ENCODE measurements at places on chromosomes 5 and 9. TPM values are rescaled to one million over a fixed set of nuclear protein-coding genes. Genes with fewer than 3 reads are reported as not detected.

- peak; percentile 21 for DNase-seq
These were observed 3.0 kb upstream of the MXD3 start for GRCh38 chr5:177314376-177315342.

GRCh38 chr9:134385915-134386314 is 59.7 kb downstream of the RXRA start:
- no peak for DNase-seq

The MORN5 gene
- not detected for polyA plus RNA-seq

The ALG2 gene
- 17.2 TPM for polyA plus RNA-seq

DNA sequence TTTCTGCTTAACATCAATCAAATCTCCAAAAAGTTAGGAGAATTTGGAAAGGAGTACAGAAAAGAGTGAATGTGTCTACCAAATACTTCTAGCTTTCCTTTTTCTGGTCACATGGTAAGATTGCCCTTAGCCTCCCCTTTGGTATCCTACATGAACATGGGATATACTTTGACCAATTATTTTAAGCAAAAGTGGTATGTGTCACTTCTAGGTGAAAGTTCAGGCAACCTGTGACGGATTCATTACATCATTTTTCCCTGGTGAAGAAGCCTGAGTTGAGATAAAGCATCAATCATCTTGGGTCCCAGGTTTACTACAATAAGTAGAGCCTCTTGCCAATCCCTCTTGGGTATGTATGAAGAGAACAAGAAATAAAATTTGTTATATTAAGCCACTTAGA is 419.2 kb downstream of the PDE4D start:
- no peak for DNase-seq

GRCh38 chr5:58940446-58940845 is 357.6 kb downstream of the RAB3C start:
- DNase-seq = no peak

The PCDHB12 gene
- 0.58 TPM for polyA plus RNA-seq

DNA sequence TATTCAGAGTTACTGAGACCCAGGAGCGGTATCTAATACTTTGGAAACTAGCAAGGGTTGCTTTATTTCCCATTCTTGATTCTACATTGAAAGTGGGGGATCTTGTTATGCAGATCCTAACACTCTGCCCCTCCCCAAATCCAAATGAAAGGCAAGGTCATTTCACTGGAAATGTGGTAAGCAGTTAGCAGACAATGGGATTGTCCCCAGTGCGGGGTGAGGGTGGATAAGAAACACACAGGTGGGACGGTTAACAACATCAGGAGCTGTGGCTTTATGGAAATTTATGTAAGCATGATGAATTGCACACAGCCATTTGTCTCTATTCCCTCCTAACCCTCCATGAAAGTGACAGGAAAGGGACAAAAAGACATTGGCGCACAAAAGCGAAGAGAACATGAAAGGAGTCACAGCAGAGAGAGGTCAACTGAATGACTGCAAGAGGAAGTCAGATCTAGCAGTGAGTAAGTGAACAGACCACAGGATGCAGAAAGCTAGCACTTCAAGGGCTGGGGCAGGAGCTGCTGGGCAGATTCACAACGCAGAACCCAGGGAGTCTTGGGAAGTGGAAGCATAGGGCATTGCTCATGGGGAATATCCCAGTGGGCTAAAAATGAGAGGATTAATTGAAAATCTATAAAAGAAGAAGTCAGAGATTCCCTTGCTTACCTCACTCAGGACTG is 184.4 kb downstream of the HSD17B3 start:
- DNase-seq = no peak

- peak; percentile 40 for DNase-seq
These were observed 94.4 kb upstream of the ITGA1 start for GRCh38 chr5:52693280-52693679.

GRCh38 chr9:130137641-130138081 is 34.5 kb upstream of the NCS1 start:
- DNase-seq = no peak

DNA sequence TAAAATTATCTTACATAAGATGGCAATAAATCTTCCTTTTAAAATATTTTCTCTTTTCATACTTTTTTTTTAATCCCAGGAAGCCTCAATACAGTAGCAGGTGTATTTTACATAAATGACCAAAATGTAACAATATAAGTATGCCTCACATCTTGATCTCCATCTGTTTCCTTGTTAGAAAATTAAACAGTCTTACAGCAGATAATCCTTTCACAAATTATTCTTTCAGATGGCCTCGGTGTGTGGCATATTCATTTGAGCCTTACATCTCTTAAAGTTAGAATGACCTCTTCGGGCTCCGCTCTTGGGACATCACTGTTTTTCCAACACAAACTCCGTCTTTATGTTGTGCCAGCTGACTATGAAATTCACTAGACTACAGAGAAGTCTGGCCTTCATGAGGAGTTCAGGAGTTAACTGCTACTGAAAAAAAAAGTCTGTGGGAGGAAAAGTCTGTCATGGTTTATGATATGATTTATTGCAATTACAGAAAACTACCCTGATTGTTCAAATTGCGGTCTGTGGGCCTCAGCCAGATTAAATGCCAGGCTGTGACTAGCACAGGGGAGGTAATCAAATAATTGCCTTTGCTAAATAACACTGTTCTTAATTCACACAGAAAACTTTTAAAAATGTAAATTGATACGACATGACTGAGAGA is 292.9 kb upstream of the PUM3 start:
- no peak for DNase-seq

- no peak for DNase-seq
These were observed 220.0 kb downstream of the PDE4D start for GRCh38 chr5:59673438-59674058.

The ANKRD18A gene
- 2.2 TPM for polyA plus RNA-seq

The TRPM3 gene
- 0.11 TPM for polyA plus RNA-seq

The TJP2 gene
- 29.5 TPM for polyA plus RNA-seq

DNA sequence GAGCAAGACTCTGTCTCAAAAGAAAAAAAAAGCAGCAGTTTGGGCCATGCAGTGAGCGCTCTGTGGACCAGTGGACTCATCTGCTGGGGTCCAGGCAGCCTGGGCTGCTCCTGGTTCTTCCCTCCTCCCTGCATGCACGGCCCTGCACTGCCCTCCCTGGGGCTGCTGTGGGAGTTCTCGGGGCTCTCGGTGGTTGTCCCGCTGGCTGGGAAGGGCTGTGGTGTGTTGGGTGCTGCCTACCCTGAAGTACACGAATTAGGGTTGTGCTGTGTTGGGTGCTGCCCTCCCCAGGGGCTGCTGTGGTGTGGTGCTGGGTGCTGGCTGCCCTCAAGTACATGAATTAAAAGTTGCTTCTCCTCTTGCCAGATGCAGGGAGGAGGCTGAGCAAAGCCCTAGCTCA is 18.3 kb upstream of the CLPTM1L start:
- no peak for DNase-seq

The DNAI1 gene
- not detected for polyA plus RNA-seq

- no peak for DNase-seq
These were observed 105.5 kb downstream of the PDE6A start for GRCh38 chr5:149838881-149839739.

- DNase-seq = no peak
These were observed 40.9 kb downstream of the NMUR2 start for GRCh38 chr5:152364172-152364571.

DNA sequence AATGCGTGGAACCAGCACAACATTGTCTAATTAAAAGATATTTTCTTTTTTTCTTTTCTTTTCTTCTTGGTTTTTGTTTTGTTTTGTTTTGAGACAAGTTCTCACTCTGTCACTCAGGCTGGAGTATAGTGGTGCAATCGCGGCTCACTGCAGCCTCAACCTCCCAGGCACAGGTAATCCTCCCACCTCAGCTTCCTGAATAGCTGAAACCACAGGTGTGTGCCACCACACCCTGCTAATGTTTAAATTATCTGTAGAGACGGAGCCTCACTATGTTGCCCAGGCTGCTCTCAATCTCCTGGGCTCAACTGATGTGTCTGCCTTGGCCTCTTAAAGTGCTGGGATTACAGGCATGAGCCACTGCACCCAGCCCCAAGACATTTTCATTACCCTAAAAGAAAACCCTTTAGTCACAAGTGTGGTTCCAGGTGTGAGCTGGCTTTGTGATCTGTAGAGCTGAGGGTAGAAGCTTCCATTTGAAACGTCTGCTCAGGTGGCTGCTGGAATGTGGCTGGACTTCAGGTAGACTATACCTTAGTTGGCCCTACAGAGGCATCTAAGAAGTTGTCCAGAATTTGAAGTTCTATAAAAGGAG is 19.1 kb upstream of the NEK6 start:
- no peak for DNase-seq

DNA sequence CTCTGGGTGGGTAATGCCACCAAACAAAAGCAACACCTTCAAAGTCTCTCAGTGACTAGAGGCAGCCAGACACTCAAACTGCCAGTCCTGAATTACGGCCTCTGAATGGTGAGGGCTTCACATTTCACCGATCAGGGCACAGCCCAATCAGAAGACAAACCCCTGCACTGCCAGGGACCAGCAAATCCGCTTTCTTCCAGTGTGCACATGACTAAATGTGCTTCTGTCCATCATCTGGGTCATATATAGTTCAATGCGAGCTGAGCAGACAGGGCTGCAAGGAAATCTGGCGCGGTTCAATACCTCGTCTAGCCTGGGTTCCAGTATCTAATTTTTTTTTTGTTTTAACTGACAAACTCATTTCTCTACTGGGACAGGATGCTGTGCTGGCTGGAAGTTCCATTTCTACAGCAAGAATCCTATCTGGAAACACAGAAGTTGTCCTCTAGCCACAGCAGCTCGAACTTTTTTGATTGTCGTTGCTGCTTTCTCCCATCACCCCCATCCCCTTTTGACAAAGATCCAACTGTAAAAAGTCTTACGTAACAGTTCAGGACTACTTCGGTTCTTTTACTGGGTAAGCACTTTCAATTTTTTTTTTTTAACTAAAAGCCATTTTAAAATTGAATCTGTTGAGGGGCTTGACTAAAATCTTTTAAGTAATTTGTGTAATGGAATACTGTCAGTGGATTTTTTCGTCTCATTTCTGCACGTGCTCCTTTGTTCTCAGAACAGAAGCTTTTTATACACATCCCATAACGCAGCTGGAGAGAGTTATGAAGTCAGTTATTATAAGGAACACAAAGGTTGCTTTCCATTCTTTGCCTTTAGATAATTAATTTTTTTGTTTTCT is 112.7 kb downstream of the NR6A1 start:
- DNase-seq = peak; percentile 78

- DNase-seq = peak; percentile 37
These were observed 67.1 kb upstream of the UNC5A start for GRCh38 chr5:176743136-176743861.

- DNase-seq = no peak
These were observed 264.8 kb downstream of the HSPA4 start for GRCh38 chr5:133316346-133317343.

The SH3GL2 gene
- 3.5 TPM for polyA plus RNA-seq

DNA sequence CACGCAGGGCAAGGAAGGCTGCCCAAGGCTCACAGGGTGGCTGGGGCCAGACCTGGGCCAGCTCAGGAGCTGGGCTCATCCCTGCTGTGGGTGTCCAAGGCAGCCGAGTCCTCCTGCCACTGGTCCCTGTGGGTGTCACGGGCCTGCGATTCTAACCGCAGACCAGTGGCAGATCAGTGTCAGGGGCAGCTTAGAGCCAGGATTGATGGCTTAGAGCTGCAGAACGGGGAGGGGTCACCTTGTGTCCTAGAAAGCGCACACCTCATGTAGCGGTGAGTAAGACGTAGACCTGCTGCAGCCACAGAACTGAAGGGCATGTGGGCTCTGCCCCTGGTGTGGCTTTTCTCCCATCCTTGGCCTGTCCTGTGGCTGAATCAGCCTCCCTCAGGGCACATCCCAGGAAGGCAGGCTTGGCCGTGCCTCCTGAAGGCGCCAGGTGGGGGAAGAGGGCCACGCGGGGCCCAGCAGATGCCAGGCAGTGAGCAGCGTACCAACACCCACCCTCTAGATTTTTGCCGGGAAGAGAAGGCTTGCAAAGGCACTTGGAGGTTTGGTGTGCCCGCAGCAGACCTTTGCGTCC is 78.3 kb upstream of the FCN2 start:
- no peak for DNase-seq

GRCh38 chr9:69816735-69817134 is 3.9 kb upstream of the CFAP95 start:
- DNase-seq = no peak

GRCh38 chr5:534743-535671 is 10.8 kb upstream of the SLC9A3 start:
- DNase-seq = peak; percentile 17

GRCh38 chr5:156169495-156169894 is 157.5 kb upstream of the SGCD start:
- no peak for DNase-seq

DNA sequence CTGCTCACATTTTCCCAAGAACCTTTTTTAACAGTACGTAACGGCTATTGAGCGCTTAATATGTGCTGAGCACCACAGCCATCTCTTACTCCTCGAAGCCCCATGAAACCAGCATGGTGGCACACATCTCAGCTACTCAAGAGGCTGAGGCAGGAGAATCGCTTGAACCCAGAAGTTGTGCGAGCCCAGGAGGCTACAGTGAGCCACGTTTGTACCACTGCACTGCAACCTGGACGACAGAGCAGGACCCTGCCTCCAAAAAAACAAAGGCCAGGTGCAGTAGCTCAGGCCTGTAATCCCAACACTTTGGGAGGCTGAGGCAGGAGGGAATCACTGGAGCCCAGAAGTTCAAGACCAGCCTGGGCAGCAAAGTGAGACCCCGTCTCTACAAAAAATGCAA is 28.2 kb downstream of the AQP7 start:
- no peak for DNase-seq

The EPB41L4A gene
- polyA plus RNA-seq = 6.4 TPM

DNA sequence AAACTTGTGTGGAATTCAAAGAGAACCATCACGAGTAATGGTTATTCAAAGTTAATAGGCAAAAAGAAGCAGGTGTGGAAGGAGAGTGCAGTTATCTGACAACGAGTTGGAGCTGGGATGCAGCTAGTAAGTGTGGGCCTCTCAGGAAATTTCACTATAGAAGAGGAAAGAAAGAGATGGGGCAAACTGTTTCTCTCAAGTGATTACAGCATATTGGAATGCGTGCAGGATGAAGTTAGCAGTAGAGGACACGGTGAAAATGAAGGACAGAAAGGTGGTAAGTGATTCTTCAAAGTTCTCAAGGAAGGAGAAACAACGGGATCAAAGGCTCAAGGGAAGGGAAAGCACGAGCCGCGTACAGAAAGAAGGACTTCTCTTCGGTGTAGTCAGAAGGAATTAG is 84.0 kb downstream of the ADAMTS12 start:
- DNase-seq = no peak

DNA sequence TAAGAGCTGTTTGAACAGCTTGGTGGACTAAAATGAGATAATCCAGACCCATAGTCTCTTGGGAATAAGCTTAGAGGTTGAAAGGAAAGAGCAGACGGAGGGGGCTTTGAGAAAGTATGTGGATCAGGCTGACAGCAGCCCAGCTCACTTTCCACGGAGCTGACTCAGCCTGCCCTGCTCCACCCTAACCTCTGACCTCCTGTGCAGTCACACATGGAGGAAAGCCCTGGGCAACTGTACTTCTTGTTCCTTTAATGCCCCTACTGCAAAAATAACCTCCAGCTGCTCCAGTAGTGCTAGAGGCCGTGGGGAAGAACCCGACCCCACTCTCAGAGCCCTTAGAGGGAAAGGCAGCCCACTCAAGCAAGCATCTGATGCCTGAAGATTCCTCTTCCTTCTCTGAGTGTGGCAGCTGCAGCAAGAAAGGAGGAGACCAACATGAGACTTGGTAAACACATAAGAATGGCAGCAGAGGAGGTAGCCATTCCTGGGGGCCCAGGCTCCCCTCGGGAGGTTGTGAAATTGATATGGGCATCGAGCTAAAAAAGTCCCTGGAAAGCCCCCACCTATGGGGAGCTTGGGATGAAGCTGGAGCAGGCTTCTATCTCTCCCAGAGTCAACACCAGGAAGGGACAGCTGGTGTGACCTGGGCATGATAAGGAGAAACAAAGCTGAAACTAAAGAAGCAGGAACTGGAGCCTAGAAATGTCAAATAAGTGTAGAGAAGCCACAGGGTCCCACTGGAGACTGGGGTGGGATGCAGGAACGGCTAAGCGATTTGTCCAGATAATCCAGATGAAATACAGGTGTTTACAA is 204.3 kb downstream of the PIK3R1 start:
- DNase-seq = no peak
